ENCODE measurements at places on chromosomes 16 and 17.
A peak's percentile ranks its signal among the peaks of the same experiment; 100 is the strongest.

DNA sequence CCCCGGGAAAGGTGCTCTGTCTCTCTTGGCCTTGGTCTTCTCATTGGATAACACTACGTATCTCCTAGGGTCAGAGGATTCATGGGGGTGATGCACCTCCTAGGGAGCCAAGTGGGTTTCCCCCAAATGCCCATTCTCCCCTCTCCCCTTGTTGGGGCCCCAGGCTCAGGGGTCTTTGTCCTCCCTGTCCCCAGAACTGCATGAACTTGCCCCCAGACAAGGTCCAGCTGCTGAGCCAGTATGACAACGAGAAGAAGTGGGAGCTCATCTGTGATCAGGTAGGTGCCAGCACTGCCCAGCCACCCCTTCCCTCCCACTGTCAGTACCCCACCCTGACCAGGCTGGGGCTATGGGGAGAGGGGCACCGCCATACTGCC is 8.7 kb downstream of the FMNL1 start:
- DNase-seq, result no peak

DNA sequence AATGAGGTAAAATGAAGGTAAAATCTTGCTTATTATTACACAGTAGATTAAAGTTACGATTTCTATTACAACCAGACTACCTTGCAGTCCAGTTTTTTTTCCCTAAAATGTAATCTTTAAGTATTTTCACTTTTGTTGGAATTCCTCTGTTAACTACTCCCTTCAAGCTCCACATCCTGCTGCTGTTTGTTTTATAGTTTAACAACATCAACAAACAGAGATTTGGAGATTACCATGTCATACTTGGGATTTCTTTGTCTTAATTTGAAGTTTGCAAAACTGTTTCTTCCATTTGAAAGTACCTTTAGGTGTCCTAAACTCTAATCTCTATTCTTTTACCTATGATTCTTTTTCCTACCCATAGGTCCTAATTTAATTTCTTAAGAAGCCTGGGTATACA is 83.3 kb downstream of the ABHD15 start:
- DNase-seq, result no peak

GRCh38 chr17:46942441-46943217 is 19.7 kb downstream of the GOSR2 start:
- peak; percentile 57 for DNase-seq

DNA sequence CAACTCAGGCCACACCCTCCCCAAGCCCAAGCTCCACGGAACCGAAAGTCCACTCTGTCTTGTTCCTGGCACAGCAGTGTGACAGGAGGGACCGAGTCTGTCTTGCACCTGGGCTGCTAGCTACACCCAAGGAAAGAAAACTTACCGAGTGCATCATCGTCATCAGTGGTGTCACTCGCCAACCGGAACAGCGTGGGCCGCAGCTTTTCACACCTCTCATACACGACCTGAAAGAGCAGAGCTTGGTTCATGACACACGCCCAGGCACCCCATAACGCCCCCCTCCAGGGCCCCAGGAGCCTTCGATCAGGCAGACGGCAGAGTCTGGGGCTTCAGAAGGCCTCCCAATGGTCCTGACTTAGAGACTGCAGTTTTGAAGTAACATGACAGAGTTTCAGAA is 27.5 kb downstream of the GGA2 start:
- no peak for DNase-seq

DNA sequence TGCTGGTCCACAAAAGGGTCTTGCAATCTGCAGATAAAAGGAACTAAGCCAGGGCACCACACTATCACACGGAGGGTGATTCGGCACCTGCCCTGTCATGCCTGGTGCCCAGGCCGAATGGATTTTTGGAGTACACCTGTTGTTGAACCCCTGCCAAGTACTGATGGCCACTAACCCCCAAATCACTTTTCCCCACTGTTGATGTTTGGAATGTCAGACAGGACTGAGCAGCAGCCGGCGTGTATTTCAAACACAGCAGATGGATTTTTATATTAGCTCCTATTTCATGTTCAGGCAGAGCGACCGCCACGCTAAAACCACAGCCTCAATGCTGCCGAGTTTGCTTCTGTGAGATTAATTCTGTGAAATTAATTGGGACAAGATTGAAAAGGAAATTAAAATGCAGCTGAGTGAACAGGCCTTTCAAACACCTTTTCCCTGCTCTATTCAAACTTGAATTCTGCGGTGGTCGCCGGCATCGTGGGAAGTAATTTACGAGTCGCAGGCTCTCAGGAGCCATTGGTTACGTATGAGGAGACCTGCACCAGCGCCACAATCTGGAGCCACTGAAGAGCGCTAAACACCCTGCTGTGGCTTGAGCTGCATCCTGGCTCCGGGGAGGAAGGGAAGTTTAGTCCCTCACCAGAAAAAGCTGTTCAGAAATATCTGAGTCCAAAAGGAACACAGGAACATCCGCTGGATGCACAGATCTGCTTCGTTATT is 48.5 kb downstream of the SNX11 start:
- no peak for DNase-seq
